ENCODE measurements at places on chromosomes 2 and 18.

- DNase-seq, result no peak
These were observed 60.2 kb downstream of the TRPM8 start for GRCh38 chr2:233977296-233977837.

DNA sequence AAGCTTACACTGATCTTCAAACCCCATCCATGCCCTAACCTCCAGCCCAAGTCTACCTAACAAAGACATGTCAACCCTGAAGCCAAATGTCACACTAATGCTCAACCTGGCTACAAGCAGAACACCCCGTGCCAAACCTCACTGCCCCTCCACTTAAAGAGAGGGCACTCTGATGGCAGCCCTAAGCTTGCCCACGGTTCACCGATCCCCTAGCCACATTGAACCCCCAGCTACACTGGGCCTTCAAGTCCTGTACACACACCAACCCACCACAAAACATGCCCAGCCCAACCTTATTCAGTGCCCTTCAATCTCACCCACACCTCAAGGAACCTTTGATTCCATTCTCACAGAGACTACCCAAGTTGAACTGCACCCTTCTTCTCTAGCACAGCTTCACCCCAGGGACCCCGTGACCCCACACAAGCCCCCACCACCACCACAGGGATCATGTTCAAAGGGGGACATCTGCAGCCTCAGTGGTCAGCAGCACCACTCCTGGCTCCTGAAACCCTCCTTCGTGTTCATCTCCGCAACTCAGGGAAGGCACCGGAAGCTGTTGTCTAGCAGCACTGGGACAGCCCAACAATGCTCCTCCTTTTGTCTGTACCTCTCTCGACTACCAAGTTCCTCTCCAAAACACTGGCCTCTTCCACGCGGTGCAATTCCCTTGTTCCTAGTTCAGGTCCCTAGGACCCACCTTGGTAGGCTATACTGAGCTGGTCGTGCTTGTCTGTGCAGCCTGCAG lies 218.8 kb downstream of the CYP26B1 start:
- no peak for DNase-seq

DNA sequence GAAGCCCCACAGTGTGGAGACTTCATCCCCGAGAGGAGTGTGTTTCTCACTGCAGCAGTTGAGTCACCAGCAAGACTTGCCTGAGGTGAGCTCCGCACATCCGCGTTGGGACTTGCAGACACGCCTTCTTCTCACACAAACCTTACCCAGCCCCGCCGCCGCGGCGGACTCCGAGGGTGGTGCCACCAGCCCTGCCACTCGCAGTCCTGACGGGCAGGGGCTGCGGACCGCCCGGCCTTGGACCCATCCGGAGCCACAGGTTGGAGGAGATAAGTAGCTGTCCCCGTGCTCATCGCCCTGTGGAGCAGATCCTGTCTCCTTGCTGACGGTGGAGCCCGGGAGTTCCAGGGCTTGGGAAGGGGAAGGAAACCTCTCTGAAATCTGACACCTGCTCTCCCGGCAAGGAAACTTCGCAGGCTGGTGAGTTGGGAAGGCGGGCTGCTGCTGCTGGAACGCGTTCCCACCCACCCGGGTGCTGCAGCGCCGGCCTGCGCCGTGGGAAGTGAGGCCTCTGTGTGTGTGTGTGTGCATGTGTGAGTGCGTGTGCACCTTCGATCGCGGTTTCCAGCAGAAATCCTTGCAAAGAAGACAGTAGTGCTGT lies at the start of gene RAB27B:
Gene RAB27B (plus strand): TSS at position 197 of the 601 bp plus-strand sequence. CDS start 49,109 bp downstream, outside the sequence.
- peak; percentile 93 for DNase-seq

DNA sequence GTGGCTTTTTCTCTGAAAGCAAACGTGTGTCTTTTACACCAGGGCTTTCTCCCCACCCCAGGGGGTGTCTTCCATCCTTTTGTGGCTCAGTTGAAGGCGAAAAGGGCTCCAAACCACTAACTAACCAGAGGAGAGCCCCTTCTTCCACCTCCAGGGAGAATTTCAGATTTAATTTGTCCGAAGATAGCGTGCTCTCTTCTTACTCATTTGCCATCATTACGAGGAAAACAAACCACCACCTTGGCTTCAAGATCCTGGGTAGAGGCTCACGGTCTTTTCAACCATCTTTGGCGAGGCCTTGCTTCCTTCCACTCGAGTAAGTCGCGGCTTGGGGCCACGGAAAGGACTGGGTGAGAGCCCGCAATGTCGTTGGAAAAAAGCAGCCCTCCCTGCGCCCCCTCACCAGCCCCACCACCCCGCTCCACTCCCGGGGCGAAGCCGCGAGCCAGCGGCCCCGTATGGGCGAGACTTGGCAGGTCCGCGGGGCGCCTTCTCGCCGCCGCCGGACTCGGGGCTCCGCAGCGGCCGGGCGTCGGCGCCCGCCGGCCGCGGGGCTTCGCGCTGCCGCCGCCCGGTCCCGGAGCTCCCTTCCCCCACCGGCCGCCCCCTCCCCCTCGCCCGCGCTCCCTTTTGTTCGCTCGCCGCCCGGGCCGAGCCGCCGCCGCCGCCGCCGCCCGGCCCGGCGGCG lies 1.7 kb upstream of the ZNF532 start:
- DNase-seq, result peak; percentile 65

DNA sequence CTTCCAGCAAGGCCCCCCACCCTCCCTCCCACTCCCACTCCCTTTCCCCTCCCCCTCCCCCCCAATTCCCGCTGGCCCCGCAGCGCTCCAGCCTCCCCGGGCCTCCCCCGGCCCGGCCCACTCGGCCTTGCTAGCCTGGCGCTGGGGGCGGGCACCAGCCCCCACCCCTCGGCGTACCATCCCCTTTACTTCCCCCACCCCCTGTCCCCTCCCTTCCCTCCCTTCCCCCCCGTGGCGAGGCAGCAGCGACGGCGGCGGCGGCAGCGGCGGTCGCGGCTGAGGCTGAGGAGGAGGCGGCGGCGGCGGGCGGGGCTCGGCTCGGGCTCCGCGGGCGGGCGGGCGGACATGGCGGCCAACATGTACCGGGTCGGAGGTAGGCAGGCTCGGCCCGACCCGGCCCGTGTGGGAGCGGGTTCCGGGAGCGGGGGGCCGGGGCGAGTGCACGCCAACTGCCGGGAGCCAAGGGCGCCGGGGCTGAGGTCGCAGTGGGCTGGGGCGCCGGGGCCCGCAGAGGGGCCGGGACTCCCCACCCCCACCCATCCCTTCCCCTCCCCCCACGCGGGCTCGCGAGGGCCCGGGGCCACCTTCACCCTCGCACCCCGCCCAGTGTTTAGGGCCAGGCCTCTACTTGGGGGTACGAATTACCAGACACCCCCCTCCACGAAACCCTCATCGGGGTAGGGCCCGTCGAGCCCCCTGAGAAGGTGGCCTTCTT lies at the start of gene MTA3:
Gene MTA3 (plus strand): TSS at position 232 of the 715 bp plus-strand sequence. CDS start 114 bp downstream, at position 346.
- no peak for DNase-seq

- peak; percentile 93 for DNase-seq
These were observed 174.2 kb downstream of the TMEM247 start for GRCh38 chr2:46653539-46653938.

- DNase-seq, result no peak
These were observed 31.2 kb downstream of the EIF4E2 start for GRCh38 chr2:232581725-232582124.

DNA sequence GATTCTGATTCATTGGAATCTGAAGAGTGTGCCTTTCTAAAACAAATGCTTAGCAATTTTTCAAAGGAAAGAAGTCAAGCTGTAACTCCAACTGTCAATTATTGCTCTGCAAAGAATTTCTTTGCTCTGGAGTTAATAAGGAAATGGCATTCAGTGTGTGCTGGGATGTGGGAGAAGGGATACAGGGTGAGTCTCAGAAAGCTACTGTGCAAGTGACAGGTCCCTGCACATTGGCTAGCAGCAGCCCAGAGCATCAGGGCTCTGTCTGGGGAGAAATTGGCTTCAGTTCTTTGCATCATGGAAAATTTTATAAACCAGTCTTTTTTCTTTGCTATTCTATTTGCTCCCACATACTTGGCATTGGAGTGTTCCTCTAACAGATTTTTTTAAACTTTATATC lies 1.1 kb upstream of the SYT4 start:
- DNase-seq, result no peak

DNA sequence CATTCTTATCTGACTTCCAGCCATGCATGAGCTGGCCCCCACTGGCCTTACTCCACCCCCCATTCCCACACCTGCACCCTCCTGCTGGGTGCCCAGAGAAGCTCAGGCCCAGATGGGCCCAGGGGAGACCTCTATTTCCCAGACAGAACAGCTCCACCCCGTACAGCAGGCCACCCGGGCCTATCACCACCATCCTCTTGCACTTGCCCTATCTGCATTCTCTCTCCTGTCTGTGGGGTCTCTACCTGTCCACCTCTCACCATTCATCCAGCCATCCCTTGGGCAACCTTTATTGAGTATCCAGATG lies 25.3 kb upstream of the TNS1 start:
- no peak for DNase-seq

GRCh38 chr18:22272242-22272641 lies 102.9 kb downstream of the GATA6 start:
- no peak for DNase-seq

GRCh38 chr2:206692971-206693370 lies 25.2 kb downstream of the DYTN start:
- DNase-seq, result no peak

- DNase-seq, result no peak
These were observed 55.6 kb upstream of the FAM124B start for GRCh38 chr2:224457408-224458096.

DNA sequence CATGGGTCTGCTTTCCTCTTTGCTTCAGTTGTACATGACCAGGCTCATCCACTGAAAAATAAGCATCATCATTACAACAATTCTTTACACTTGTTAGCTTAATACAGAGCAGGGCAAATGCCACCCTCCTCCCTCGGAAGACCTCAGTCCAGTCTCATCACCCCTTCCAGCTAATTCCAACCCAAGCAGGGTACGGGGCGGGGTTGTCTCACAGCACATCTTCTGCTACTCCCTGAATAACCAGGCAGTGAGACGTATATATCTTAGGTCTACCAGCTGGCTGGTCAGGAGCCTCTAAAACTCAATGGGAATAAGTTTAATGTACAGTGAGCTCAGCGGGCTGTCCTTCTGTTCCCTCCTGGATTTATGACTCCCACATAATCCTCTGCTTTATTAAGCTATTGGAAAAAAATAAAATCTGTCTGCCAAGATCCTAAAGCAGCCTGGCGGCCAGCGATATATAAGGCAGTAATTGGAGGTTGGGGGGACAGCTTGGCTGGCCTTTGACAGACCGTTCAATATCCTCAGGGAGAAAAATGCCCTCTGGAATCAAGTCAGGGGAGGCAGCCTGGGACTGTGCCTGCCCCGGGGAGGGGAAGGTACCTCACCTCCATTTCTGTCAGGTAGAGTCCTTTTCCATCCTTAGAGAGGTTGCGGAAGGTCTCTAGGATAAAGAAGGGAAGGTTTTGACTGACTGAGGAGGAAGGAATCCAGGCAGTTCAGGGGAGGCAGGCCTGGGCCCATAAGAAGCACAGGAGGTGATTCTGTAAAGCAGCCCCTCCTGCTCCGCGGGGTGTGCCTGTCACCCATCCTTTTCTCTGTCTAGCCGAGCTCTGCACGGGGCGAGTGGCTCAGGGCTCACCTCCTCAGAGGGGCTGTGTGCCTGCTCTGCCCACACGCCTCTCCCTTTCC lies 76.3 kb downstream of the CAPN13 start:
- no peak for DNase-seq

- peak; percentile 4 for DNase-seq
These were observed 4.8 kb downstream of the GCFC2 start for GRCh38 chr2:75705921-75706320.

- no peak for DNase-seq
These were observed 228.9 kb downstream of the NEDD4L start for GRCh38 chr18:58272779-58273435.

GRCh38 chr2:233164128-233164635 lies 87.3 kb upstream of the ATG16L1 start:
- DNase-seq, result no peak

DNA sequence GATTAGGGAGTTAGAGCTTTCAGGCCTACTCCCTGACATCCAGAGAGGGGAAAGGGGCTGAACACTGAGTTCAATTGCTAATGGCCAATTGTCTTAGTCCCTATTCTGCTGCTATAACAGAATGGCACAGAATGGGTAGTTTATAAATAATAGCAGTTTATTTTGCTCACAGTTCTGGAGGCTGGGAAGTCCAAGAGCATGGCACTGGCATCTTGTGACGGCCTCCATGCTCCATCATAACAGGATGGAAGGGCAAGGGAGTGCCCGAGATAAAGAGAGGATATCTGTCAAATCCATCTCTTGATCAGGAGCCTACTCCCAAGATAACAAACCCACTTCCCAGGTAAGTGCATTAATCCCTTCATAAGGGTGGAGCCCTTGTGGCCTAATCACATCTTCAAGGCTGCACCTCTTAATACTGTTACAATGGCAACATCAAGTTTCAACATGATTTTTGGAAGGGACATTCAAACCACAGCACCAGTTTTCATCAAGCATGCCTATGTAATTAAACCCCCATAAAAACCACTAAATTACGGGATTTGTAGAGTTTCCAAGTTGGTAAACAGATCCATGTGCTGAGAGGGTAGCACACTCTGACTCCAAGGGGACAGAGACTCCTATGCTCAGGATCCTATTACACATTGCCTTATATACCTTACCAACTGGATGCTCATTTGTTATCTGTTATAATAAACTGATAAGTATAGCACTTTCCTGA lies 44.6 kb downstream of the BAZ2B start:
- DNase-seq, result no peak

- DNase-seq, result peak; percentile 92
These were observed 143.2 kb upstream of the RND3 start for GRCh38 chr2:150630587-150631235.

DNA sequence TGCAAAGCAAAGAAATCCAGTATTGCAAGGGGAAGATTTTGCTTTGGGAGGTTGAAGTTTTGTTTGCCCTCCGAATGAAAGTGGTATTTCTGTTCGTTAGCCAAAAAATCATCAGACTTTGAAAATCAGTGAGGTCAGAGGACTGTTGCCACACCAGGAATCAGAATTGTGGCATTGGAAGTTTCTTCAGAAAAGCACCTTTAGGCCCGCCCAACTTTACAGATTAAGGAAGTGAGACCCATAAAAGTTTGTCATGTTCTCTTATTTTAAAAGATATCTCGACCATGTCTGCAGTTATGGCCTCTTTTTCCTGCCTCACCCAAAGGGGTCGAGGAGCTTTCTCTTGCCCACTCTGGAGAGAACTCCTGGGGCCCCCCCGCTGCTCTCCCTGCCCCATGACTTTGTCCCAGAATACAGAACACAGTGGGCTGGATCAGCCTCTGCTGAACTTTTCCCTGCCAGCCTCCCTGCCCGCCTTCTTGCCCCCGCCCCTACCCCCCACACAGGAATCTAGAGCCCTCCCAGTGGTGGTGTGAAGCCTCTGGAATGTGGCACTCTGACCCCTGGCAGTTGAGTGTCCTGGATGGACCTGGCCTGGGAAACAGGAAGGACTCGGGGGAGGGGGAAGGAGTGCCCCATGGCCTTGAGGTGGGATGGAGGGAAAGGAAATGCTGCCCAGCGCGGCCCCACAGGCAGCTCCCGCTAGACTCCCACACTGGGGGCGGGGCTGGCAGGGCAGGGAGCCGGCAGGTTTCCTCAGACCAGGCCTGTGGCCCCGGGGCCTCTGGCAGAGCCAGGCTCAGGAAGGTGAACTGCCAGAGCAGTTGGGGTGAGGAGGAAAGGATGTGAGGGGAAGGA lies 25.3 kb downstream of the CRIM1 start:
- DNase-seq, result no peak

DNA sequence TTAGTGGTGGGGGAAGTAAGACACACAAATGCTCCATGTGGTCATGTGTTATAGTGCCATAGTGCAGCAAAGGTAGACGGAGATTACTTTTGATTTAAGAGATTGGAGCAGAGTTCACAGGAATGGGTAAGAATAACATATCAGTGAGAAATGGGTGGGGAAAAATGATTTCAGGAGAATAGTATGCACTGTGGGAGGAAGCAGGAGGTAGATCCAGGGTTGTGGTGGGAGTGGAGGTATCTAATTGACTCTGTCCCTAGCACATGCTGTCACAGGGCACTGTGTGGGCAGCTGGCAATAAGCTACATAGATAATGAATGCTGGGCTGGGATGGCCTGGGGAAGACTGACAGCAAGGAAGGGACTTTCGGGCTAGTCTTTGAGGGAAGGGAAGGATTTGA lies 65.3 kb downstream of the STAT1 start:
- DNase-seq, result peak; percentile 86
